ENCODE measurements at places on chromosomes 16 and 17.

- peak; percentile 65 for DNase-seq
Observed at GRCh38 chr17:74737299-74738050, 419 bp downstream of the RAB37 start.

- no peak for DNase-seq
Observed at GRCh38 chr17:60077672-60078519, 825 bp downstream of the HEATR6 start.

GRCh38 chr17:1796800-1797199 is 32.9 kb downstream of the SMYD4 start:
- DNase-seq = no peak

GRCh38 chr17:33593991-33594390 is 300.9 kb upstream of the ASIC2 start:
- DNase-seq = no peak
